ENCODE measurements at places on chromosomes 4 and X. TPM values are rescaled to one million over a fixed set of nuclear protein-coding genes. Genes with fewer than 3 reads are reported as not detected.

- no peak for DNase-seq
Observed at GRCh38 chrX:134683351-134684005, 25.2 kb upstream of the PLAC1 start.

- no peak for DNase-seq
Observed at GRCh38 chr4:11497212-11497806, 68.6 kb upstream of the HS3ST1 start.

DNA sequence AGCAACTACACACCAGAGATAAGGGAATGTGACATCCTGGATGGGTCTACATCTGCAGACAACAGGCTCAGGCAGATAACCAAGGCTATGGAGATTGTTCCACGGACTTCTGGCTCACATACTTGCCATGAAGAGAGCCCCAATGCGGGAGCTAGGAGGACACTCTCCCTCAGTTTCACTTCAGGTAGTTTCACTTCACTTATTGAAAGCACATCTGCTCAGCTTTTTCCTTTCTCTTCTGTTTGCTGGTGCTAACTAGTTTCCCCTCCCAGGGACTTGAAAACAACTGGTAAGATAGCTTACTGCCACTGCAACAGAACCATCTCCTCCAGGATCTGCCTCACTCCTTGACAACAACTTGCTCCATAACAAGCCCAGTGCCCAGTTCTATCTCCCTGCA, 1.4 kb upstream of the CT47C1 start:
- DNase-seq, result no peak

DNA sequence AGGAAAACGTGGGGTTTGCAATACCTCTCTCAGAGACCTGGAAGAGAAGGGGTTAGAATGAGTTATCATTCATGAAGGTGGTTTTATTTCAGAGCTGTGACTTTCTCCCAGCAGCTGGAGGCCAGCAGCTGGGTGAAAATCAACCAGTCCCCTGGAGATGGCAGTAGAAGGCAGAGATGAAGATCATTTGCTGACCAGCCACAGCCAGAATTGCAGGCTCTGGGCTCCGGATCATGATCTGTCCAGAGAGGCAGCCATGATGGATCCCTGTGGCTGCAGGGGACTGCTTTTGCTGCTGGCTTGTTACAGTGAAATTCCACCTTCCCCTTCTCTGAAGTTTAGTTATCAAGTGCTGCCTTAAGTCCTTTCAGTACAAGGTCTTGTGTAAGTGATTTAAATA, 46.9 kb upstream of the TAB3 start:
- DNase-seq, result peak; percentile 28

GRCh38 chr4:133997436-133997835, 204.2 kb downstream of the PABPC4L start:
- peak; percentile 23 for DNase-seq

DNA sequence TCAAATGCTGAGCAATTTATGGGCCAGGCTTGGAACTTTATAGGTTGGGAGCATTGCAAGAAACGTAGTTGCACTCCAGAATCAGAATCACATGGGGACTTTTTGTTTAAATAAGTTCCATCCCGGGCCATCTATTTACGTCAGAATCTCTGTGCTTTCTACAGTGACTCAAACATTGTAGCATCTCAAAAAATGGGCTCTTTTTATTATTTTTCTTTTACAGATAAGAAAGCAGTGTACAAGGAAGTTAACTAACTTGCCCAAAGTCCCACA, 10.2 kb downstream of the CC2D2A start:
- no peak for DNase-seq

DNA sequence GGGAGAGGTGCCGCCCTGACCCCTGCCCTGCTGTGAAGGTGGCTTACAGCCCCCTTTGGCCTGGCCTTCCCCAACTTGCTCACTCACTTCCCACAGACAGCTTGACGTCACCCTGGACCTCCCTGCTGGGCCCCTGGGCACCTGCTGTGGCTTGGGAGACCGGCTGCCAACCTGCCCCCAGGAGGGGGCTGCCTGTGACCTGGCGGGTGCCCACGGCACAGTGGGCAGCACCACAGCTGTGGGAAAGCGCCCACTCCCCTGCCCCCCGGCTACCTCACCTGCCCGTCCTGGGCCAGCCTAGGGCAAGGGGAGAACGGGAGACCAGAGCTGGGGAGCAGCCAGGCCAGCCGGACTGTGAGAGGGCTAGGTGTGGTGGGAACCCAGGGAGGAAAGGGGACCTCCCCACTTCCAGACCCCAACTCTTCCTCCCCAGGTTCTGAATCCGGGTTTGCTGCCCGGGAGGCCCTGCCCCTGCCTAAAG, 2.4 kb upstream of the ZFP92 start:
- no peak for DNase-seq

The POU4F2 gene
- total RNA-seq, result not detected

The ZAR1 gene
- not detected for total RNA-seq

The SSX2B gene
- not detected for total RNA-seq

The HGFAC gene
- total RNA-seq, result 0.25 TPM
